ENCODE measurements at places on chromosomes 4 and X.

DNA sequence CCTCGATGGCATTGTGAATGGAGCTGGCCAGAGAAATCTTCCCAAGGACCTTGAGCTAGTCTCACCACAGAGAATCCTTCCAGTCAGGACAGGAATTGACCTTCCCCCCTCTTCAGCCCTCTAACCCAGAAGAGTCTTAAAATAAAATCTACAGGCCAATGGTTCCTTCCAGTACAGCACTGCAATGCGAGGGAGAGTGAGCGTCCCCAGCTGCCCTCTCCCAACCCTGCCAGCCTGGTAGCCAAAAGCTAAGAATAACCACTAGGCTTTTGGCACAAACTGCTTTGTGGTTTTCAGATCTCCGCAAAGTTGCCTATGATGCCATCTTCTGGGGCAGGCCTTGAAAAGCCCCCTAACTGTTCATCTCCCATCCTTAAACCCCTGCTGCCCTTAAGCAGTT is 175.1 kb downstream of the AR start:
- DNase-seq = no peak

DNA sequence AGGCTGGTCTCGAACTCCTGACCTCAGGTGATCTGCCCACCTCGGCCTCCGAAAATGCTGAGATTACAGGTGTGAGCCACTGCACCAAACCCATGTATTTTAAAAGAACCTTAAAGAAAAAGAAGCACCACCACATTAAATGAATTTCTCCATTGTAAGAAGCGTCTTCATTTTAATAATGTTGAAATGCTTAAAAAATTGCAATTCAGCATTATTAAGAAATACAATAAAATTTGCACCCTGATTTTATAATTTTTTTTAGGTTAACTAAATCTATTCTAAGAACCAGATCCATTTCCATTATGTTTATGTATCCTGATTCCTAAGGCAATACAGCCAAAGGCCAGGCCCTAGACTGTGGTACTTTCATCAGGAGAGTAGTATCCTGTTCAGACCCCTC is 167.2 kb downstream of the BTC start:
- no peak for DNase-seq

- no peak for DNase-seq
Measured at GRCh38 chr4:28279249-28279648, 1418.6 kb downstream of the STIM2 start.

DNA sequence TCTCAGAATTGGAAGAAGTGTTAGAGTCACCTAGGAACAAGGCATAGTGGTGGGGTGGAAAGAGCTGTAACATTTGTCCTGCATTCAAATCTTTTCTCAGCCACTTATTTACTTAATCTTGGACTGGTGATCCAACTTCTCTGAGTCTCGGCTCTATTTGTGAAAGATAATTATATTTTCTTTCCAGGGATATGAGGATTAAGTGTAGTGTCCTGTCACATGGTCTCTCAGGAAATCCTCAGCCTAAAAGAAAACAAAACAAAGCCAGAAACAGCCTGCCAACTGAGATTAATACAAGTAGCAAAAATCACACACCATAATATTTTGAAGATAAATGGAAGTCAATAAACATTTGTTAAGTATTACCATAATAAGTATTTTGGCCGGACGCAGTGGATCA is 33.3 kb upstream of the ETNPPL start:
- DNase-seq = no peak

GRCh38 chrX:10726647-10727046 is 106.3 kb upstream of the MID1 start:
- peak; percentile 38 for DNase-seq

GRCh38 chr4:155478336-155478835 is 101.6 kb upstream of the MAP9 start:
- peak; percentile 7 for DNase-seq

- no peak for DNase-seq
Measured at GRCh38 chrX:21662761-21663160, 4.6 kb upstream of the KLHL34 start.

- DNase-seq = no peak
Measured at GRCh38 chr4:55411621-55412020, 15.9 kb downstream of the TMEM165 start.

DNA sequence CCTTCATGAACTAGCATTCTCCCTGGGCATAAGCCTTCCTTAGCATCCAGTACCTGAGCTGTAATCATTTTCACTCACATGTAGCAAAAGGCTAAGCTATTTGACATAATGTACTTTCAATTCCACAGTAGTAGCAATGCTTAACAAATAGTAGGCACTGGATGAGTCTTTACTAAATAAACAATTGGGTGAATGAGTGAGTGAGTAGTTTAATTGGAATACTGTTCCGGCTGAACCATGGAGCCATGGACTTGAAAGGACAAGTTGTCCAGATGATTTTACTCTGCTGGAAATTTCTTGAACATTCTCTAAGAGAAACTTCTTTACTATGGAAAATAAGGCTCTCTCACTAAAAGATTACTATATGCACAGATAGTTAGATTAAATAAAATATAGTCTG is 159.3 kb downstream of the FAM47B start:
- DNase-seq = no peak

DNA sequence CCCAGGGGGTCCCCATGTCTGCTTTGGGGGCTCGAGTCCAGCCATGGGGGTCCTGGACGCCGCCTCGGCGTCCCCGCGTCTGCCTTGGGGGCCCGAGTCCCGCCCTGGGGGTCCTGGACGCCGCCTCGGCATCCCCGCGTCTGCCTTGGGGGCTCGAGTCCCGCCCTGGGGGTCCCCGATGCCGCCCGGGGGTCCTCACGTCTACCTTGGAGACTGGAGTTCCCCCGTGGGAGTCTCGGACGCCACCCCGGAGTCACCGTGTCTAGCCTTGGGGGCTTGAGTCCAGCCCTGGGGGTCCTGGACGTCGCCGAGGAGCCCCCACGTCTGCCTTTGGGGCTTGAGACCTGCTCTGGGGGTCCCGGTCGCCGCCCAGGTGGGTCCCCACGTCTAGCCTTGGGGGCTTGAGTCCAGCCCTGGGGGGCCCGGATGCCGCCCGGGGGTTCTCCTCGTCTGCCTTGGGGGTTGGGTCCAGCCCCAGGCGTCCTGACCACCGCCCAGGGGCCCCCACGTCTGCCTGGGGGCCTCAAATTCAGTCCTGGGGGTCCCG is 1.1 kb upstream of the GTPBP6 start:
- no peak for DNase-seq

GRCh38 chr4:32000846-32001488 is 1280.8 kb downstream of the PCDH7 start:
- no peak for DNase-seq

GRCh38 chr4:153008578-153009199 is 72.6 kb downstream of the FHDC1 start:
- DNase-seq = no peak

GRCh38 chr4:51895158-51895557 is 52.2 kb downstream of the DCUN1D4 start:
- no peak for DNase-seq

DNA sequence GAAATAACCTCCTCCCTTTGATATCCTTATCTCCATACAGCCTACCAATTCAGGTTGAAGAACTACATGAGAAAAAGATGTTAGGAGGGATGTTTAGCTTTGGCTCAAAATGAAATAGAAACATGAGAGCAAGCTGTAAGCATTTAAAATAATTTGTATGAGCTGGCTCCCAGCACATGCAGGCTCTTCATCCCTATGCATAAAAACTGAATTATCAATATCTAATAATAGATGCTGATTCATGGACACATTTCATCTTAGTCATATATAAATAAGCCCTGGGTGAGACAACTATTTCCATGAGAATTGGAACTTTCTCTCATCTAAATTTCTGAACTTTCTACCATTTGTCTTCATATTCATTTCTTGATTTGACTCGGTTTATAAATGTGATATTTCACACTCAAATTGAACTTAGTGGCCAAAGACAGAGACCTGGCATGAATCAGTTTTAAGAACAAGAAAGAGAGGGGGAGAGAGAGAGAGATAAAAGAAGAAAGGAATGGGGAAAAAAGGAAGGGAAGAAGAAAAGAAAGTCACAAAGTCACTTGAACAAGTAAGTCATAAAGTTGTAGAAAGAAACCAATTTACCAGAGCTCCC is 48.9 kb upstream of the GPR174 start:
- no peak for DNase-seq

DNA sequence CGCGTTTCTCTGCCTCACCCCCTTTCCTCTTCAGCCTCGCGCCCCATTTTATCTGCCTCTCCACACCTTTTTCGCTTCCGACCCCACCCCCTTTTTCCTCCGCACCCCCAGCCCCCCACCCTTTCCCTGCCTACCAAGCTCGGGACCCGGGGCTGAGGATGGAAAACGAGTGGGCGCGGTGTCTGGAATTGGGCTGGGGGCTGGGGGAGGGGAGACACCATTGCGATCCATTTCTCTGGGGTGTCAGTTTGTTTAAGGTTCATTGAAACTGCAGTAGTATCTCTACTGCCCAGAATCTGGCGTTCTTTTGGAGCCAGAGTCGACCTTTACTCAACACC is 707 bp downstream of the SLC9A6 start:
- no peak for DNase-seq

GRCh38 chr4:180852738-180853137 is 1390.5 kb upstream of the TENM3 start:
- no peak for DNase-seq

DNA sequence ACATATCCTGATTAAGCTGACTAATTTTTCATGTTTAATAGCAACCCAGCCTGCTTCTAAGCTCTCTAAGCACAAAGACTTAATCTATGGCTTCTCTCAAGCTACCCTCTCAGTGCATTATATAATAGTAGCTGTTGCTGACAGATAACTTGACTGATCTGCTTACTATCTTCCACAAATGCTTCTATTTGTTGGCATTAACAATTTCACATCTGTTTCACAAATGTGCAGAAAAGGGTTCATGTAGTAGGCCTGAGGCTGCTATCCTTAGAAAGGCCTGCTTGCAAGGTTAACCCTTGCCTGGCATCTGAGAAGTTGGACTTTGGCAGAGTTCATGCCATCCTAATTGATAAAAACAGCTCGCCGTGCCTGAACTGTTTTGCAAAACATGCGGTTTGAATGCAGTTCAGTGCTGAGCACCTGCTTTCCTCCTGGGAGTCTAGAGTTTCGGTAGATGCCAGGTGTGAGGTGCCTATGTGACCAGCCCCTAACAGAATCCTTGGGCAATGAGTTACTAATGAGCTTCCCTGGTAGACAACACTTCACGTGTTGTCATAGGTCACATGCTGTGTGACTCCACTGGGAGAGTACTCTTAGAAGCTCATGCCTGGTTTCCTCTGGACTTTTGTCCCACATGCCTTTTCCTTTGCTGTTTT is 68.4 kb downstream of the NSG1 start:
- DNase-seq = no peak

DNA sequence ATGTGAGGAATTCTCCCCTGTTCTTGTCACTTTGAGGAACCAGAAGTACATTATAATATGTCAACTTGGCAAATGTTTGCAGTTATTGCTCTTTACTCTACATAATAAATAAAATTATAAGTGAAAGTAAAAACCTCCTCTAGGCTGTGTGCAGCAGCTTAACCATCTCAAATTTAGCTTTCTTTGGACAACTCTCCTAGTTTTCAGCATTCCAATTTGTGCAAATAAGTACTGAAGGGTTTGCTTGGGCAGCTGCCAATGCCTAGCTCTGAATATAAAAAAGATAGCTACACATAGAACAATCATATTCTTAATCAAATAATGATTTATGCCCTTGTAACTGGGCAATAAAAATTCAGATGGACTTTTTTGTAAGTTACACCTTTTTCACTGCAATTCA is 82.5 kb downstream of the GASK1B start:
- peak; percentile 45 for DNase-seq

DNA sequence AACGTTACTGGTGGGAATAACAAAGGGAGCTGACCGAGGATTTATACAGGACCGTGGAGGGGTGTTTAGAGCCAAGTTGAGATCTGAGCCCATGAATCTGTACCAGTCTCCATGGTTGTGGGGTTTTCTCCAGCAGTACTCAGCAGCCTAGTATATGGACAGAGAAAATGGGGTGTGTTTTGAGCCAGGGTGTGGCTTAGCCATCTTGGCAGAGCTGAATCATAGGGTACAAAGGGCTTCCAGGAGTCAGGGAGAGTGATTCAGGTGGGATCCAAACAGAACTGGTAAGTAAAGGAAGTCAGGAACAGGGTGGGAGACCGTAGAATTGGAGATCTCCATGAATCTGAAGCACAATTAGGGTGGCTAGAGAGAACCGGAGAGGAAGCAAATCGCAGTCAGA is 7.4 kb upstream of the HPRT1 start:
- no peak for DNase-seq

DNA sequence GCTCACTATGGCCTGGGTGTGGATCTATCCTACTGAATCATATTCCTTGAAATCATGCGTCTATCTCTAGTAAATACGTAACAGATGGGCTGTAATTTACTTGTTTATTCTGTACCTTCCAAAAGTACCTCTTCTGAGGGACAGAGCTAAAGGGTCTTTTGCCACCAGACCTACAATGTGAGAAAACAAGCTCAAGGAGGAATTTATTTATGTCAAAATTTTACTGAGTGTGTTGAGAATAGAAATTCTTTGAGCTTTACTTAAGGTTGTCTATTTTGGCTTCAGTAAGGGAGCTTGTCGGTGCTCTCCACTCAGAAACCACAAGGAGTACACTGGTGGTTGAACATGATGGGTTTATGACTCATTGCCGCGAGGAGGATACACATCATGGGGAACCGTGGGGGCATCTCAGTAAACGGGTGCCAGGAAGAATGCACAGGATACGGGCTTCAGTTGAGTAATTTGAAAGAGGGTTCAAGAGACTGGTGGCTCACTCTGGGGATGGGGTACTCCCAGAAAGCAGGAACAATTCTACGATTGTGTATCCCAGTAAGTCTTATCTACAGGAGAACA is 3.0 kb downstream of the ANK2 start:
- peak; percentile 47 for DNase-seq

DNA sequence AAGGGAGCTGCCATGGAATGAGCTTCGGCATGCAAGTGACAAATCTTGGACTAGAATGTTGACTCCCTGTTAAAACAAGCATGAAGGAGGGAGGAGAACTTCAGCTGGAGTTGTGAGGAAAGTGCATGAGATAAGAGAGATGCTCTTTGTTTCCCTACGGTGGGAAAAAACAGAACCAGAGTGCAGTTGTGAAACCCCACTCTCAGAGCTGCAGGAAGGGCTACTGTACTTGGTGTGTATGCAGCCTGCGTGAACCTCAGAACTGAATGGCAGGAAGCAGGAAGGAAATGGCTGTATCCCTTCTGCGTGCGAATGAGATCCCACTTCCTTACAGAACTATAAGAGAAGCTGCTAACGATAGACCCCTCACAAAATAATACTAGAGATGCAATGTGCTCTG is 57.2 kb downstream of the EGF start:
- peak; percentile 18 for DNase-seq

DNA sequence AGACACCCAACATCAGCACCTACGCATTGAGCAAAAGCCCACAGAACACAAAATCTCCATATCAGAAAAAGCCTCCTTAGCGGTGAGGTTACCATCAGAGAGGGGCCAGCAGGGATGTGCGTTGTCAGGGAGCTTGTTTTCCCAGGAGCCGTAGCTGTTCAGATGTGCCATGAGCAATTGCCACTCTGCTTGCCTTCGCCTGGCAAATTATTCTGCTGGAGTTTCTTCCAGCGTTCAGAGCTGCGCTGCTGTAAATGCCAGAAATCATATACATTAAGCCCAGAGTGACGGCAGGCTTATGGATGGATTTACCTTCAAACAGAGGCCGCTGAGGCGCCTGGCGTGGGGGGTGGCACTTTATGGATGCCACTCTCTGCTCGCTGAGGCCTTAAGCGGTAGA is 632.3 kb downstream of the BCOR start:
- DNase-seq = no peak

Measured in fibroblast of pulmonary artery (primary cell).